ENCODE measurements at places on chromosomes 1 and 21.

DNA sequence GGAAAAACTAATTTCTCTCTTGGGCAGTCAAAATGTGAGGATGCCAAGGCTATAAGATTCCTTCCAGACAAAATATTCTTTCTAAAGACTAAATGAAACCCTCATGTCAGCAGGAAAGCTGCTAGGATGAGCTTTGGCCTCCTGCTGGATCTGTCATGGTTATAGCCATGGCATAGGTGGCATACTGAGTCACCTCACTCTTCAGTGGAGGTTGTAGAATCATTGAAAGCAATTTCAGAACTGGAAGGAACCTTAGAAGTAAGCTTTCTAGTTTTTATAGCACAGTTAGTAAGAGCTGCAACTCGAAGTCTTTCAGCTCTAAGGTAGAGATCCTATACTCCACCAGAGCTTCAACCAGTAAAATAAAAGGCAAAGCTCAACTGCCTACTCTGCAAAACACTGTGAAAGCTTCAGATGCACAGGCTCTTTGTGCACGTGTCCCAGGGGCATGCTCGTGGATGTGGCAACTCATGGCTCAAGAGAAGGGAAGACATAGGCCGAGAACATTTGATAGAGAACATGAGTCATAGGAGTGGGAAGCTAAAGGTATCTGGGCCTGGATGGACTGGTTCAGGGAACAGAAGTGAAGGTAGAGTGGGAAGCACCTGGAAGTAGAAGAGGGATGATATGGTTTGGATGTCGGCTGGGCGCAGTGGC is 5.8 kb downstream of the AVPR1B start:
- DNase-seq = no peak

DNA sequence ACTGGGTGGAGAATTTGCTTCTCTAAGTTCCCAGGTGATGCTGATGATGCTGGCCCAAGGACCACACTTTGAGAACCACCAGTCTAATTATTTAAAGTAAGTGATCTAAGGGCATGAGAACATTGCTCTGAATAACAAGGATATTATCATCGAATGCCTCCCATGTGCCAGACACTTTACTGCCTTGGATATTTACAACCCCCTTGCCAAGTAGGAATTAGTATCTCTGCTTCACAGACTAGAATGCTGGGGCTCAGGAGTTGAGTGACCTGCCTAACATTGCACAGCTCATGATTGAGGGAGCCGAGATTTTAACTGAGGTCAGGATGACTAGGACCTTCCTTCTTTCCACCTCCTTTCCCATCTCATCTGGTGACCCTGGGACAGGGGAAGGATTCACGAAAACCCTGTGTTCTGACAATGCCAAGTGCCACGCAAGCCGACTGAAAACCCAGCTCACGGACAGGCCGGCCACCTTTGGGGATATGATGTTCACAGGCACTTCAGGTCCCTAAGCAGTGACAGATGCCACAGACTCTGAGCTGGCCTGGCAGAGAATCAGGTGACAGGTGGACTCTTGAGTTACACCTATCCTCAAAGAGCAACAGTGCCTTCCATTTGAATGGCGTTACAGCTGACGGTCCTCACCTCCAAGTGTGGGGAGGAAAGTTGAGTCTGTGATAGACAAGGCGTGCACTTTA is 230.7 kb downstream of the TOMM20 start:
- DNase-seq = no peak

DNA sequence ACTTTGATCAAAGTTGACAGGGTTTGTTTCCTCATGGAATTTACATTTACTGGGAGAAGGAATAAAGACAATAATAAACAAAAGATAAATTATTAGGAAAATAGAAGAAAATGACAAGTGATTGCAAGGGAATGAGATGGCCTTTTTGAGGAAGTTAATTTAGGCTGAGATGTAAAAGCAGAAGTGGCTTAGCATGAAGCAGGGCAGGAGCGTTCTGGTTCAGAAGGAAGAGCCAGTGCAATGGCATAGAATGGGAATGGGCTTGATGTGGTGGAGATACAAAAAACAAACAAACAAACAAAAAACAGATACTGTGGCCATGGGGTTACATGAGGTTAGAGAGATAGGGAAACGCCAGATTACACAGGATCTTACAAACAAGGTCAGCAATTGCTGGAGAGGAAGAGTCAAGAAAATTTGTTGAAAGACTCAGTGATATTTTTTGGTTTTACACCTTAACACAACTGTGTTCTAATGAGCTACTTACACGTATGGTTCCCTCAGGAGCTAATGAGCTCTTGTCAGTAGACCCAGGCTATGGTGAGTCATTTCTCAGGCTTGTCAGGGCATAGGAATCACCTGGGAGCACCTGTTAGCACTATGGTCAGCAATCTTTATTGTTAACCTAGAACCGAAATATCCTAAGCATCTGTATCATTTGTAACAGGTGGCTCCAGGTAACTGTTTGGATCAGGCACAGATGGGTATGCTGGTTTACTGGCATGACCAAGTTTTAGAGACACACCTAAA is 8.7 kb upstream of the CADM3 start:
- no peak for DNase-seq

DNA sequence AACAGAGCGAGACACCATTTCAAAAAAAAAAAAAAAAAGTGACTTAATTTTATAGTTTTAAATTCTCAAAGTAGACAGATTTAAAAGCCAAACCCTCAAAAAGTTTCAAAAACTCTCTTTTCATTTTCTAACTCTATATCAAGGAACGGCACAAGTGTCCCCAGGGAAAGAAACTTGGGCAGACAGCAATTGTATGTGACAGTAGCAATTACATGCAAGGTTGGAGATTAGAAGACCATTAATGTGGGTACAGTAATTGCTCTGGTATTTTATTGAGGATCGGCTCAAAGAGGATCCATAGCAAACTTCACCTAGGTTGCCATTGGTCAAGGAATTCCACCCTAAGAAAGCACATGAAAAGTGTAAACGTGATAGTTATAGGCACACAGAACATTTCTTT is 46.2 kb downstream of the ACBD6 start:
- no peak for DNase-seq

GRCh38 chr1:199858171-199858570 is 169.3 kb upstream of the NR5A2 start:
- DNase-seq = no peak

- DNase-seq = no peak
Observed at GRCh38 chr1:40094466-40095110, 2.5 kb downstream of the PPT1 start.

GRCh38 chr1:27603681-27604578 is at the start of gene AHDC1:
TSS of gene AHDC1 (minus strand) at chr1:27604144. CDS start at chr1:27552115, 52,029 bp downstream.
- peak; percentile 94 for DNase-seq

Data from femur (tissue), 1 donor.